Left renal pelvis (tissue), 4 donors: ENCODE measurements at places on chromosomes 7 and 10. TPM values are rescaled to one million over a fixed set of nuclear protein-coding genes. Genes with fewer than 3 reads are reported as not detected.
A peak's percentile ranks its signal among the peaks of the same experiment; 100 is the strongest.

- peak; percentile 32 for DNase-seq
Measured at GRCh38 chr7:27575613-27576012, 87.1 kb downstream of the HIBADH start.

Gene FAM24B
- polyA plus RNA-seq, result 7.2 TPM

GRCh38 chr7:34298492-34299013 is 359.5 kb upstream of the NPSR1 start:
- DNase-seq, result no peak

- no peak for DNase-seq
Measured at GRCh38 chr10:88651101-88651551, 13.1 kb upstream of the LIPF start.

Gene TMEM139
- 59.3 TPM for polyA plus RNA-seq

DNA sequence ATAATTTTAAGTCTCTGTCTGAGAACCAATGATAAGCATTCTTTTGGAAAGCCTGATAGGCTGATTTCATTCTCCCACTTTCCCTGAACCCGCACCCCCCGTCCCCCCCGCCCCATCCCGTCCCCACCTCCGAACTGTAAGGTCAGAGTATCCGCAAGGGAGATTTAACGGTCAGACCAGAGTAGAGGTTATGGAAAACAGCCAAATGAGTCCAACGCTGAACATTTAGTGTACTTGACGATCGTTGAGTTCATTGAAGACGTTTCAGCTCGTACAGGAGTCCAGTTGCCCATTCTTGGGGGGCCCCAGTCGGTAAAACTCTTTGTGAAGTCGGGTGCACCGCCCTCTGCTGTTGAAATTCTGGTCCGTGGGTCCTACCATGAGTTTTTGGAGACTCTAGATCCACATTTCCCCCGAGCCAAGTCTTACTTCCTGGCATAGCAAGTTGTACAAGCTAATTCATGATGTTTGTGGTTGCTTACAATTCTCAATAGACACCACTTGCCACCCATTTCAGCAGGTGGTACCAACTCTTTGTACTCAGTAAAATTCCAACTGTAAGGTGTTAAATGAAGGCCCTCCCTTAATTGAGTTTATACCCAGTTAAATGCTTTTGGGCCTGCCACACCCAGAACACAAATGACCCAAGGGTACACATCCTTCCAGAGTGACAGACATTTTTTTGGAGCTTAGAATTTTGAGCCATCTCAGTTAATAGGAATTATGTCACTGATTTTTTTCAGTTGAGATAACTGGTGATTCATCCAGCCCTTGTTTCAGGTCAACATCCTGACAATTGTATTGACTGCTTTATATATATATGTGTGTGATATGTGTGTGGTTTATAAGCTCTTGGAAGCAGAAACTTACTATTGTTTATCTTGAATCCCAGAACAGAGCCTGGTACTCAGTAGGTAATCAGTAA is 1.2 kb downstream of the MARCHF5 start:
- DNase-seq, result peak; percentile 23
